ENCODE measurements at places on chromosomes 2 and 18. TPM values are rescaled to one million over a fixed set of nuclear protein-coding genes. Genes with fewer than 3 reads are reported as not detected.

DNA sequence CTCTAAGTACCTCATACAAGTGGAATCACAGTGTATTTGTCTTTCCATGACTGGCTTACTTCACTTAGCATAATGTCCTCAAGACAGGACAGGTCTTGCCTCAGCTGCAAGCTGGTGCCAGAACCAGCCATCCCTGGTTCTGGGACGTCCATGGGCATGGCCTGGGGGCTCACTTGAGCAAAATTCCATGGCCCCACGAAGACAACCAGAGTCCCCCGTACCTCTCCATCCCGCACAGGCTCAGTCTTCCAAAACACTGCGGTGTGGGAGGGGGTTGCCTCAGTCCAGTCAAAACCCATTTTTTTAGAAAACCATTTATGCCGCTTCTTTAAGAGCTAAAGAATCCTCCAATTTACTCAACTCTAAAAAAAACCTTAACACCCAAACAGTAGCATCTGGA, 21.7 kb upstream of the CABLES1 start:
- DNase-seq: no peak

GRCh38 chr18:32669549-32670165, 103.2 kb downstream of the KLHL14 start:
- DNase-seq: no peak

GRCh38 chr2:25159949-25160348, 8.4 kb downstream of the POMC start:
- peak; percentile 4 for DNase-seq

- no peak for DNase-seq
These were observed 103.7 kb downstream of the BIN1 start for GRCh38 chr2:127003070-127003800.

DNA sequence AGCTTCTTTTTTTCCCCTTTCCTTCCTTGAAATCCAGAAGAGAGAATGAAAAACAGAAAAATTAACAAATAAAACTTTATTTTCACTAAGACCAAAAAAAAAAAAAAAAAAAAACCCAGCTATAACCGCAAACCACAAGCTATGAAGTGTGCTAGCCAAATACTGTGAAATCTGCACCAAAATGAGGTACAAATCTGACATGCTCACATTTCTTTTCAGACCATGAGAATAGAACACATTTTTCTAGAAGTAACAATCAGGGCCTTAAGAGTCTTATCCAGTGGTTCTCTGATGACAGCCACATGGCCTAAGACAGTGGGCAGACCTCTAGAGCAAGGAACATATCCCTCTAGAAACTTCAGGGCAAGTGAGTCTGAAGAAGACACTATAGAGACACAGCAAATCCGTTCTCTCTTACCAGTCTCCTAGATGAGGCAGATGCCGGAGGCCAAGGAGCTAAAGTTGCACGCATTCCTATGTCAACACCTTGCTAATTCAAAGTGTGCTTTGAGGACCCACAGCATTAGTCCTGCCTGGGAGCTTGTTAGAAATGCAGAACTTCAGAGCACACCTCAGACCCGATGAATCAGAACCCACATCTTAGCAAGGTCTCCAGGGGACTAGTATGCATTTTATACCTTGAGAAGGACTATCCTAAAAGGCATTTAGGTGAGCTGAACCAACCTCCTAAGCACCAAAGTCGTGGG, 317.1 kb downstream of the MYCN start:
- no peak for DNase-seq

DNA sequence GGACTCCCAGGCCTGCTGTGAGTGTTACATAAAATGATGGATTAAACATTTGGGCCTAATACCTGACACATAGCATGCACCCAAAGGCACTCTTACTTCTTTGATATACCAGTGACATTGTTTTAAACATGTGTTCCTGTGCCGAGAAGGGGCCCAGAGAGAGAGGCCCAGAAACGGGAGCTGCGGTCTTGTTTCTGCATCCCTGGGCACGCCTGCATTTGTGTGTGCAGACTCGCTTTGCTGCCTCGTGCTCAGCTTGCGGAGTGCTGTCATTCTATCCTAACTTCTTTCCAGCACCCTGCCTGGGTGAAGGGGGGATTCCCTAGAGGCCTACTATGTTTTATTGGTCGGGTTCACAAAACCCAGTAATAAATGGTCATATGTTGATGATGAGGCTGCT, 666.2 kb upstream of the HS6ST1 start:
- DNase-seq: no peak

GRCh38 chr2:3613524-3613905, 18.6 kb downstream of the COLEC11 start:
- no peak for DNase-seq

DNA sequence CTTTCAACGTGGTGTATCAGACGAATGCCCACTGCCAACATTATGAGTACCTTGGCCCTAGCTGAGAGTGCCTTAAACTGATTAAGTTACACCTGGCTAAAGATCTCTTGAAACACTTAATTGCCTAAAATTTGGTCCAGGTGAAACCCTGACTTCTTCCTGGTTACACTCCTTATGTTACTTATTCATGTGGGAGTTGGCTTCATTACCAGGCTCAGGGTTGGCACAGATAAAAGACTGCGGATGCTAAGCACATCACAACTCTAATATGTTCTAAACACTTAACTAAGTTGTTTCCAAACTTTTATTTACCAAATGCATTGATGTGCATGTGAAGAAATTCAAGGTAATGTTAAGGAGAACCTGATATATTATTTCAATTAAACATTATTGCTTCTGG, 298.9 kb downstream of the TCF4 start:
- DNase-seq: no peak

DNA sequence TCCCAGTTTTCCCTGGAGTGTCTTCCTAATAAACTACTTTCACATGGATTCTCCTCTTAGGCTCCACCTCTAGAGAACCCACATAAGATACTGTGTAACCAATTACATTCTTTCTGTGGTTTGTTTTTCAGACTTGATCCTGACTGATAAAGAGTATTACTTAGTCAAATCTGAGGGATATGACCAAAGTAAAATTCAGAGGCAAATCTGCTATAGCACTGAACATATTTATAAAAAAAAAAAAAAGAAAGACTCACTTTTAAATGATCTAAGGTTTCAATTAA, 13.9 kb downstream of the CKAP2L start:
- DNase-seq: no peak

DNA sequence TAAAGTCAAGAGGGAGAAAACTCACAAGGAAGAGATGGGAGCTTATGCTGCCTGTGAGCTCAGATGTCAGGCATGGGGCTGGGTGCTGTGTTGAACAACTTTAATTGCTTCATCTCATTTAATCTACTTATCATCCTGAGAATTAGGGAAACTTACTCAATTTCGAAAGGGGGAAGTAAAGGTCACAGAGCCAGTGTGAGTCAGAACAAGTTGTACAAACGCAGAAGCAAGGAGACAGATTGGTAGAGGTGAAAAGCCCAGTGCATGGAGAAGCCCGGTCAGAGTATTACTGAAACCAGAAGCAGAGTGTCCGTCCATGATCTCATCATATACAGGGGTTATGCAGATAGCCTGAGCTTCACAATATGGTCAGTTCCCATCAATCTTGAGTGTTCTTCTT, 281.1 kb upstream of the POU3F3 start:
- DNase-seq: peak; percentile 62

GRCh38 chr2:8432706-8433336, 249.0 kb upstream of the ID2 start:
- no peak for DNase-seq

DNA sequence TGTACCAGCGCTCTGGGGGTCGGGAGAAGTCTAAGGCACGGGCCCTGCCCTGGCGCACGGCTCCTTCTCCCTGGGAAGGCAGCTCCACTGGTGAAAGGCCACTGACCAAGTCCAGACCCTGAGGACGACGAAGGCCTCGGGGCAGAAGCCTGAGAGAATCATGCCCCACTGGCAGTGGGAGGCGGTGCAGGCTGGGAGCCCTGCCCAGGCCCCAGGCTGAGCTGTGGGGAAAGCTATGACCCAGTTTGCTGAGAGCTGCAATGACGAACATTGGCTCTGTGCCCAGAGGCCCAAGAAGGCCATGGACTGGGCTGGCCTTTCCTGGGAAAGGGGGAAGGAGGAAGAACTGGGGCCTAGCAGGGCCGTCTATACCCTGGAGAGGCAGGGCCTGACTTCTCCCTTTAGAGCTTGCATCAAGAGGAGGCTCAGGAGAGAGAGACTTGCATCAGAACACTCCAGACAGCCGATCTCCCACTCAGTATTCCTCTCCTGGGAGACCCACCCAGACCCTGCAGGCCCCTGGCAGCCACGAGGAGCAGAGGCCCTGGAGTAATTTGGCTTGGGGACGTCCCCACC, 32.9 kb downstream of the HS1BP3 start:
- DNase-seq: peak; percentile 99

The G6PC2 gene
- total RNA-seq: not detected

The TMEM214 gene
- total RNA-seq: 138 TPM

The SGPP2 gene
- total RNA-seq: 47.4 TPM

The ZFP36L2 gene
- 107 TPM for total RNA-seq

The ABCB11 gene
- total RNA-seq: not detected

The GALNT13 gene
- 0.54 TPM for total RNA-seq

The CCDC150 gene
- 5.5 TPM for total RNA-seq

All from MCF 10A (cell line).